Smooth muscle cell of bladder (primary cell): ENCODE measurements at places on chromosomes 13 and 19. TPM values are rescaled to one million over a fixed set of nuclear protein-coding genes. Genes with fewer than 3 reads are reported as not detected.

Gene AP3D1
- 70.8 and 93.7 TPM in 2 replicates for total RNA-seq

Gene KLK10
- not detected in 2 replicates for total RNA-seq

Gene TPTE2
- 0.09 TPM in 1 of 2 replicates, not detected in the other for total RNA-seq

Gene CYP4F2
- total RNA-seq = not detected in 2 replicates

Gene S1PR5
- total RNA-seq = 0.14 and 0.74 TPM in 2 replicates

Gene TICAM1
- 1.1 and 1.4 TPM in 2 replicates for total RNA-seq

Gene MEF2B
- 0.09 and 0.14 TPM in 2 replicates for total RNA-seq

Gene ADGRE3
- total RNA-seq = not detected in 2 replicates

Gene COL5A3
- 1.7 and 2.1 TPM in 2 replicates for total RNA-seq

Gene PSG6
- not detected in 2 replicates for total RNA-seq

Gene ESD
- total RNA-seq = 84.9 and 87.2 TPM in 2 replicates

Gene B3GNT8
- total RNA-seq = 0.71 and 2.3 TPM in 2 replicates

Gene MTUS2
- under 0.01 TPM in 1 of 2 replicates, not detected in the other for total RNA-seq

Gene LIG1
- total RNA-seq = 5.4 and 6.8 TPM in 2 replicates

Gene NUP62
- 7.1 and 13.4 TPM in 2 replicates for total RNA-seq

Gene UFM1
- 85.2 and 85.8 TPM in 2 replicates for total RNA-seq

Gene ZNF560
- 0.37 and 0.57 TPM in 2 replicates for total RNA-seq

Gene ZNF331
- total RNA-seq = 11.2 and 14.1 TPM in 2 replicates

Gene NTN5
- total RNA-seq = not detected in 2 replicates

Gene TMPRSS9
- total RNA-seq = not detected in 2 replicates

Gene FXYD7
- not detected in 2 replicates for total RNA-seq

Gene RFX1
- 1.00 and 2.3 TPM in 2 replicates for total RNA-seq

Gene TJP3
- not detected in 2 replicates for total RNA-seq

Gene FSD1
- total RNA-seq = 5.4 and 5.7 TPM in 2 replicates
